ENCODE measurements at places on chromosomes 1 and 21.

GRCh38 chr21:41868062-41868710 lies 11.0 kb downstream of the PRDM15 start:
- no peaks in the 10 kb centered on the region for H3K36me3 ChIP-seq
- no peak overlapping the region for H3K27ac ChIP-seq
- H3K27me3 ChIP-seq, result no peaks in the 10 kb centered on the region
- no peak for DNase-seq
- no peak overlapping the region for H3K4me3 ChIP-seq

DNA sequence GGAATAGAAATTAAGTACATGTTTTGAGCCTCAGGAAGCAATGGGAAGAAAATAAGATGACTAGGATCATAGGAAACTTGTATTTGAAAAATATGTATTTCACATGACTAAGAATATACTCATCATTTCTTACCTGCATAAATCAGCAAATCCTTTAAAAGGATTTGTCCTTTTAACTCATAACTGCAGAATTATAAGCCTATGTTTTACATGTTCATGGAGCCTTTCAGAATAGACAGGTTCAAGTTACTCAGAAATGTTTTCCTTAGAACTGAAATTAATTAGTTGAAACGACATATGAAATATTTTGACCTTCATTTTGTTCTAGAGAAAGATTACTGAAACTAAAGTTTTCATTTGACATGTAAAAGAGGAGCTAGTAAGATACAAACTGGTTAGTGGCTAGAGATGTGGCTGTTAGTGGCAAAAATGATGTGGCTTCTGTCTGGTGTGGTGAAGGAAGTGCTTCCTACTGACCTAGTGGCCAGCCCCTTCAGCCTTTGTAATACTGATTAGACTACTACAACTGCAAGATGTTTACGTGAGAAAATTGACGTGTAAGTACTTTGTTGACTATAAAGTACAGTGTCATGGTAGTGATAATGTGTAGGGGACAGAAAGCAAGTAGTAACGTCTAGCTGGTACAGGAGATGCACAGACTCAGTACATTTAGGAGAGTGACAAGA lies 54.7 kb downstream of the PACC1 start:
- H3K36me3 ChIP-seq, result peaks cover 58% of the 10 kb centered on the region
- no peak for DNase-seq
- no peak overlapping the region for H3K4me3 ChIP-seq
- H3K27me3 ChIP-seq, result no peaks in the 10 kb centered on the region

DNA sequence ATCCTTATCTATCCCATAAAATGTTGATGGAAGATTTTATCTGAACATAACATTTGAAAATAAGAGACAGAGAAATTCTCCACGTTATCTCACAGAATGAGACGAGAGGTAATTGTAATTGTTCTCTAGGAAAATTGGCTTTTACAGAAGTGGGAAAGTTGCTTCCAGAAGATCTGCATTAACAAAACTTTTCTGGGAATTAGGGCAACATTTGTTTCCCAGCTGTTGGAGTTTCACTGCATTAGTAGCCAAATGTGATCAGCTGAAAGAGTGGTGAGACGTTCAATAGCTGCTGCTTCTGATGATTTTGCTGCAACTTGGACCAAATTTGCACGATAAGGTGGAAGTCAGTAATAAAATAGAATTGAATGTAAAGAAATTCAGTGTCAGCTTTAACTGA lies 7.6 kb downstream of the CHODL start:
- no peaks in the 10 kb centered on the region for H3K4me1 ChIP-seq
- no peaks in the 10 kb centered on the region for H3K36me3 ChIP-seq
- no peak overlapping the region for H3K4me3 ChIP-seq
- no peak overlapping the region for H3K27ac ChIP-seq
- H3K27me3 ChIP-seq, result no peaks in the 10 kb centered on the region
- DNase-seq, result no peak

GRCh38 chr1:240906477-240906876 lies 294.5 kb upstream of the GREM2 start:
- DNase-seq, result no peak
- no peaks in the 10 kb centered on the region for H3K36me3 ChIP-seq
- no peaks in the 10 kb centered on the region for H3K27me3 ChIP-seq
- no peak overlapping the region for H3K4me3 ChIP-seq
- no peaks in the 10 kb centered on the region for H3K4me1 ChIP-seq

DNA sequence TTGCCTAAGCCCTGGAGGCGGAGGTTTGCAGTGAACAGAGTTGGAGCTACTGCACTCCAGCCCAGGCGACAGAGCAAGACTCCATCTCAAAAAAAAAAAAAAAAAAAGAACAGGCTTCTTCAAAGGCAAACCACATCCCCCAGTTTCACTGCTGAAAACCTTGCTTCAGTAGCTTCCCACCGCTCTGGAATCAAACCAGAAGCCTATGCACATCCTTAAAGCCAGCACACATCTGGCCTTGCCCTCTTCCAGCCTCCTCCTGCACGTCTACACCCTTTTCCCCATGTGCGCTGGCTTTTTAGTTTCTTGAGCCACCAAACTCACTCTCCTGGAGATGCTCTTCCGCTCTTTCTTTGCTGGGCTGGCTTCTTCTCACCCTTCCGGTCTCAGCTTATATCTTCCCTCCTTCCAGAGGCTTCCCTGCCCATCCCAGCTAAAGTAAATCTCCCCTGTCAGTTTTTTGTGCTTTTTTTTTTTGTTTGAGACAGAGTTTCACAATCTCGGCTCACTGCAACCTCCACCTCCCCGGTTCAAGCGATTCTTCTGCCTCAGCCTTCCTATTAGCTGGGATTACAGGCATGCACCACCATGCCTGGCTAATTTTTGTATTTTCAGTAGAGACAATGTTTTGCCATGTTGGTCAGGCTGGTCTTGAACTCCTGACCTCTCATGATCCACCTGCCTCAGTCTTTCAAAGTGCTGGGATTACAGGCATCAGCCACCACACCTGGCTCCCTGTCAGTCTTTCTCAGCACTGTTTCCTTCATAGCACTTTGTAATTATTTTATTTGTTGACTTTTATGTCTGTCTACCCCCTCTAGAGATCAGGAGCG lies 42.0 kb upstream of the ID3 start:
- H3K27ac ChIP-seq, result peak overlapping the region; percentile 46
- peaks cover 44% of the 10 kb centered on the region for H3K4me1 ChIP-seq
- no peaks in the 10 kb centered on the region for H3K27me3 ChIP-seq
- H3K4me3 ChIP-seq, result peak overlapping the region; percentile 4
- DNase-seq, result no peak
- no peaks in the 10 kb centered on the region for H3K36me3 ChIP-seq

GRCh38 chr1:113396585-113396984 lies 6.3 kb downstream of the MAGI3 start:
- H3K27me3 ChIP-seq, result peaks cover 56% of the 10 kb centered on the region
- no peaks in the 10 kb centered on the region for H3K36me3 ChIP-seq
- DNase-seq, result no peak

DNA sequence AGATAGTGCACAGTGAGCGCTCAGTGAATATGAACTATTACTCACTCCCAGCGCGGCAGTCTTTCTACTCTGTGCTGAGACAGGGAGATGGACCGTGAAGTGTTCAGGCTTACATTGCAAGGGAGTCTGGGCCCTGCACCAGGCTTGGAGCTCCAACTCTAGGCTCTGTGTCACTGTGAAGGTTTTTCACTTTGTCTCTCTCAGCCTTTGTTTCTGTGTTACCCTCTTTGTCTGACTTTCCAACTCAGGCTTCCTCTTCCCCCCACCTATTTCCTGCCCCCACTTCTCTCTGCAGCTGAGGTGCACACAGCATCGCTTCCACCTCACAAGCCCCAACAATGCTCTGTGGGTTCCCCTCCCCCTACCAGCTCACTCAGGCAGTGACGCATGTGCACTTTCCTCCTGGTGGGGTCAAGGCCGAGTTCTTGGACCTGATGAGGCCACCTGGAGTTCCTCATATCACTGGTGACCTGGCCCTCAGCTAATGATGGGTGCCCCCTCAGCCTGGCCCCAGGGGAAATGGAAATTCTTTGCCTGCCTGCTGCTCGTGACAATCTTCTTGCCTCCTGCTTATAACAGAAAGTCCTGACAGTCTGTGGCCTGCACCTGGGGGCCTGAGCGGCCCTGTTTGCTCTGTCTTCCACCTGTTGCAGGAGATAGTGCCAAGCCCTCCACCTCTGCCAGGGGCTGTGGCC lies 1.1 kb upstream of the LCK start:
- H3K36me3 ChIP-seq, result peaks cover 25% of the 10 kb centered on the region
- H3K4me3 ChIP-seq, result peak overlapping the region; percentile 100
- H3K27me3 ChIP-seq, result no peaks in the 10 kb centered on the region
- DNase-seq, result peak; percentile 80
- peak overlapping the region; percentile 100 for H3K27ac ChIP-seq
- peaks cover 46% of the 10 kb centered on the region for H3K4me1 ChIP-seq

GRCh38 chr1:33306653-33307493 lies 14.0 kb downstream of the A3GALT2 start:
- H3K4me1 ChIP-seq, result peaks cover 20% of the 10 kb centered on the region
- DNase-seq, result no peak
- H3K27ac ChIP-seq, result no peak overlapping the region
- H3K36me3 ChIP-seq, result peaks cover 13% of the 10 kb centered on the region

- H3K4me3 ChIP-seq, result no peak overlapping the region
- no peak for DNase-seq
- no peaks in the 10 kb centered on the region for H3K4me1 ChIP-seq
- H3K27ac ChIP-seq, result no peak overlapping the region
Measured at GRCh38 chr1:64343105-64343822, 126.7 kb upstream of the CACHD1 start.

- H3K27ac ChIP-seq, result no peak overlapping the region
- H3K4me1 ChIP-seq, result no peaks in the 10 kb centered on the region
- no peaks in the 10 kb centered on the region for H3K36me3 ChIP-seq
- H3K27me3 ChIP-seq, result no peaks in the 10 kb centered on the region
Measured at GRCh38 chr1:55870106-55870505, 654.9 kb upstream of the USP24 start.

GRCh38 chr1:62312698-62313097 lies 6.5 kb downstream of the KANK4 start:
- H3K36me3 ChIP-seq, result no peaks in the 10 kb centered on the region
- no peak overlapping the region for H3K4me3 ChIP-seq
- peaks cover 23% of the 10 kb centered on the region for H3K27me3 ChIP-seq

GRCh38 chr1:226064816-226065248 lies 2.3 kb downstream of the H3-3A start:
- H3K4me1 ChIP-seq, result peaks cover 44% of the 10 kb centered on the region
- peaks cover 55% of the 10 kb centered on the region for H3K36me3 ChIP-seq
- no peak for DNase-seq
- no peaks in the 10 kb centered on the region for H3K27me3 ChIP-seq
- peak overlapping the region; percentile 83 for H3K4me3 ChIP-seq

DNA sequence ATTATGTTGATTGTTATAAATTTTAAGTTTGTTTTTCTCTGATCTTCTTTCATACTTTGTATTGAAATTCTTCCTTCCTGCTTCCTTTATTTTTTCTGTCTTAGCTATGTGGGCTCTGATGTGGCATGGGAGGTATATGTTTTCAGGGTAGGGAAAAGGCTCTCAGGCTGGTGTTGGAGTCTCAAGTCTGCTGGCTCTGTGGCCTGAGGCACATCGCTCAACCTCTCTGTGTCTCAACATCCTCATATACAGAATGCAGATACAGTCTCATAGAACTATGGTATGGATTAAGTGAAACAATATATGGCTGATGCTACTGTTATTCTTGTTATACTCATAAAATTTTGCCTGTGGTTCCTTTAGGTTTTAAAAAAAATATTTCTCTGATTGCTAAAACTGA lies 105.9 kb downstream of the KCNN3 start:
- no peak for DNase-seq
- H3K4me3 ChIP-seq, result no peak overlapping the region
- H3K36me3 ChIP-seq, result no peaks in the 10 kb centered on the region
- peaks cover 16% of the 10 kb centered on the region for H3K27me3 ChIP-seq

DNA sequence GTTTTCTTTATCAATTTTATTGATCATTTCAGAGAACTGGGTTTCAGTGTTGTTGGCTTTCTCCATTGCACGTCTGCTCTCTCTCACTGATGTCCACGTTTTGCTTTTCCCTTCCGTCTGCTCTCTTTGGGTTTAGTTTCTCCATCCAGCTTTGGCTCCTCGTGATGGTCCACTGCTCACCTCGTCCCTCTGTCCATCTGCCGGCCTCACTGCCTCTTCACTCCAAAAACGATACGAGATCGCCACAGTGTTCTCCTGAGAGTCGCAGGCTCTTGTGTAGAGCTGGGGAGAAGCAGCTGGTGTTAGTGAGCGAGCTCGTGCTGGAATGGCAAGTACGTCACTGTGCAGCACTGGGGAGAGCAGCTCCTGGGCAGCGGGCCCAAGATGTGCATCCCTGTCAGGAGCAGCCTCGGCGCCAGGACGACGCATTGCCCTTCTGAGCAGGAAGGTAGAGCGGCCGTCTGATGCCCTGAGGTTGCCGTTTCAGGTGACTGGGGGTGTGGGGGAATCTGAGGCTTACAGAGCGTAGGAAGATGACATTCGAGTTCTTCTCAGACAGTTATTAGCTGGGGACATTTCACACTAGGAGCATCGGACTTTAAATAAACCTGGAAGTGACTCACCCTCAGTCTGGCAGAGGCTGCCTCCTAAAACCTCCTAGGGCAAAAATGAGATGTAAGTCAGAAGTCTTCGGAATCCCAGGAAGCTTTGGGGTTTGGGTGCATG lies 31.4 kb upstream of the PCBP3 start:
- H3K4me3 ChIP-seq, result no peak overlapping the region
- H3K4me1 ChIP-seq, result peaks cover 22% of the 10 kb centered on the region
- no peaks in the 10 kb centered on the region for H3K36me3 ChIP-seq
- peaks cover 40% of the 10 kb centered on the region for H3K27me3 ChIP-seq
- H3K27ac ChIP-seq, result no peak overlapping the region

DNA sequence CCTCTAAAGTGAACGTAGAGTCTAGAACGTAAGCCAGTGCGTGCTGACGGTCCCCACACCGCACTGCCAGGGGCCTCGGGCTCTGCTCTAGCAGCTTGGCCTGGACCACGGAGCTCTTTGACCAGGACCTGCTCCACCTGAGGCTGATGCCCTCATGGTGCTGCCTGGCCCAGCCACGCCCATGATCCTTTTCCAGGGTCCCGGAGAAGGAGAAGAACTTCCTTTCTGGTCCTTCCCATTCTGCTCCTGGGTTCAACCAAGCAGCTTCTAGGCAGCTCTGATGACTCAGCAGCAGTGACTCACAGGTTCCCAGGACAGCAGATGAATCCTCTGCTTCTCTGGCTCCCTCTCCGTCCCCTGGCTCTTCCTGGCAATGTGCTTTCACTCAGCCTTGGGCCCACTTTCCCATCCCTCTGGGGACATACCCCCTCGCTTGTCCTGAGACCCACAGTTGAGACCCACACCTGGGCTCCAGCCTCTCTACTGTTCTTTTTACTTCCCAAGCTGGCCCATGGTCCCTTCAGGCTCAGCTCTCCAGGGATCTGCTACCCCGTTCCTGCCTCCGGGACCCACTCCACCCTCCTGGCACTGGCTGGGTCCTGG lies 246.3 kb upstream of the RAB4A start:
- H3K27ac ChIP-seq, result no peak overlapping the region
- H3K27me3 ChIP-seq, result peaks cover 4% of the 10 kb centered on the region
- H3K4me3 ChIP-seq, result no peak overlapping the region
- no peak for DNase-seq
- H3K36me3 ChIP-seq, result no peaks in the 10 kb centered on the region

GRCh38 chr1:204254031-204254661 lies 40.4 kb upstream of the GOLT1A start:
- no peak overlapping the region for H3K4me3 ChIP-seq
- H3K4me1 ChIP-seq, result peaks cover 5% of the 10 kb centered on the region
- no peak overlapping the region for H3K27ac ChIP-seq
- no peaks in the 10 kb centered on the region for H3K36me3 ChIP-seq
- no peak for DNase-seq
